Stimulated activated CD8-positive, alpha-beta memory T cell treated with anti-CD3 and anti-CD28 coated beads, Interleukin-4, amount 100 ng/mL, for 4 hours (primary cell): ENCODE measurements at places on chromosomes 13 and 19.

DNA sequence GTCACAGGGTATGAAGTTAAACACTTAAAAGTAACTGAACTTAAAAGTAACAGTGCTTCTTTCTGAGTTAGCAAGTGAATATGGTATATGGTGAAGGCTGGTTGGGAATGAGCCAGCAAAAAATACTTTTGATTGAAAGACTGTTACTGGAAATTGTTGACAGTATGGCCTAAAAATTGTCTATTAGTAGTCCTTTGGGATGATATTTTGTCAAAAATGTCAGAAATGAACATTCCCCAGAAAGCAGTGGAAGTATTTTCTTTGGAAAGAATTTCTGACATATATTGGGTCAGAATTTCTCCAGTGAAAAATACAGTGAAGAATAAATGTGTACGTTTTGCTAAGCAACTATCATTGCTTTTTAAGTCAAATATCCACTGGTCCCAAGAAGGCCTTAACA lies 860.5 kb downstream of the PCDH9 start:
- no peak for DNase-seq

DNA sequence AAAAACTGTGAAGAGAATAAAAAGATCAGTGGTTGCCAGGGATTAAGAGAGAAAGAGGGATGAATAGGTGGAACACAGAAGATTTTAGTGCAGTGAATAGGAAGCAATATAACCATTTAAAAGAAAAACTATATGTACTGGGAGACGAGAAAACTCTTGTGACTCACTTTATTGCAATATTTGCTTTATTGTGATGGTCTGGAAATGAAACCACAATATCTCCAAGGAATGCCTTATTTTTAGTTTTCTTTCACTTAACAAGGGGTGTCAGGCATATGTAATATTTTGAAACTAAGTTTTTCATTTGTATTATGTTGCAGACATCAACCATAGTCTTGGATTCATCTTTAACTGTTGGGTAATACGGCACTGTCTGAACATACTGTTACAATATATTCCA lies 1308.2 kb downstream of the PCDH9 start:
- no peak for DNase-seq

- DNase-seq: no peak
Measured at GRCh38 chr19:4593409-4593851, 33.9 kb upstream of the SEMA6B start.

DNA sequence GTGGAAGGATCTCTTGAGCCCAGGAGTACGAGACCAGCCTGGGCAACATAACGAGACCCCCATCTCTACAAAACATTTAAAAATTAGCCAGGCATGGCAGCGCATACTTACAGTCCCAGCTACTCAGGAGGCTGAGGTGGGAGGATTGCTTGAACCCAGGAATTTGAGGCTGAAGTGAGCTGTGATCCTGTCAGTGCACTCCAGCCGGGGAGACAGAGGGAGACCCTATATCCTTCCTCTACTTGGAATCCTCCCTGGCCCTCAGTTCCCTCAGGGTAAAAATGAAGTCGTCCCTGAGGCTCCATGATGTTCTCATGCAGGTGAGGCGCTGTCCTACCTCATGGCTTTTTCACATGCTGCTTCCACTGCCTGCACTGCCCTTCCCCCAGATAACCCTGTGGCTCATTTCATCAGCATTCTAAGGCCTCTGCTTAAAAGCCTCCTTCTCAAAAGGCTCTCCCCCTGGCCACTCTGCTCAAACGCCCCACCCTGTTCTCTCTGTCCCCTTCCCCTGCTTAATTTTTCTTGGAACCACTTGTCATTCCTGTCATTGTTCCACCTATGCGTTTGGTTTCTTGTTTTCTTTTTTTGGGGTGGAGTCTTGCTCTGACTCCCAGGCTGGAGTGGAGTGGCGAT lies 19.2 kb downstream of the DNM2 start:
- no peak for DNase-seq
